ENCODE measurements at places on chromosomes 12 and 14.

DNA sequence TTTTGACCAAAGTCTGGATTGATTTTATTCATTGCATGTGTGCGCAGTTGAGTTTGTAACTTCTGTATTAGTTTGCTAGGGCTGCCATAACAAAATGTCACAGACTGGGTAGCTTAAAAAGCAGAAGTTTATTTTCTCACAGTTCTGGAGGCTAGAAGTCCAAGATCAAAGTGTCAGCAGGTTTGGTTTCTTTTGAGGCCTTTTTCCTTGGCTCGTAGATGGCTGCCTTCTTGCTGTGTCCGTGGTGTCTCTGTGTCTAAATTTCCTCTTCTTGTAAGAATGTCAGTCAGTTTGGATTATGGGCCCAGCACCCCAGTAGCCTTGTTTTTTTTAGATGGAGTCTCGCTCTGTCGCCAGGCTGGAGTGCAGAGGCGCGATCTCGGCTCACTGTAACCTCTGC, 11.8 kb downstream of the DNM1L start:
- no peak for DNase-seq

- no peak for DNase-seq
Measured at GRCh38 chr14:30822080-30822571, 52.2 kb upstream of the COCH start.

DNA sequence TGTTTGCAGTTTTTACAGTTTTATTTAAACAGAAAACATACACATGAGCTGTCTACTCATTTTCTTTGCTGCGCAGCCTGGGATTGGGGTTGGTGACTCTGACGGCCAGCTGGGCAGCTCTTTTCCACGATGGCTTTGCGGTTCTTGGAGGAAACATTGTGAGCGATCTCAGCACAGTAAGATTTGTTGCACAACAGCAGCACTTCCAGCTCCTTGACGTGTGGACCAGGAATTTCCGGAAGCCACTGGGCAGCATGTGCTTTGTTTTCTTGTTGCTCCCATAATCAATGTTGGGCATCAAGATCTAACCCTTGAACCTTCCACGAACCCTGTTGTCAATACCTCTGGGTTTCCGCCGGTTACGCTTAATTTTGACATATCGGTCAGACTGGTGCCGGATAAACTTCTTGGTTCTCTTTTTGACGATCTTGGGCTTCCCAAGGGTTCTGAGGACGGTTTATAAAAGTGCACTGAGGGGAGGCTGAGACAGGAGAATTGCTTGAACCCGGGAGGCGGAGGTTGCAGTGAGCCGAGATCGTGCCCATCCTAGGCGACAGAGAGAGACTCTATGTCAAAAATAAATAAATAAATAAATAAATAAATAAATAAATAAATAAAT, 21.8 kb downstream of the FKBP11 start:
- DNase-seq: no peak

- DNase-seq: no peak
Measured at GRCh38 chr14:69812711-69813110, 15.7 kb upstream of the SLC10A1 start.

- DNase-seq: no peak
Measured at GRCh38 chr14:64266239-64266638, 27.9 kb downstream of the ESR2 start.

DNA sequence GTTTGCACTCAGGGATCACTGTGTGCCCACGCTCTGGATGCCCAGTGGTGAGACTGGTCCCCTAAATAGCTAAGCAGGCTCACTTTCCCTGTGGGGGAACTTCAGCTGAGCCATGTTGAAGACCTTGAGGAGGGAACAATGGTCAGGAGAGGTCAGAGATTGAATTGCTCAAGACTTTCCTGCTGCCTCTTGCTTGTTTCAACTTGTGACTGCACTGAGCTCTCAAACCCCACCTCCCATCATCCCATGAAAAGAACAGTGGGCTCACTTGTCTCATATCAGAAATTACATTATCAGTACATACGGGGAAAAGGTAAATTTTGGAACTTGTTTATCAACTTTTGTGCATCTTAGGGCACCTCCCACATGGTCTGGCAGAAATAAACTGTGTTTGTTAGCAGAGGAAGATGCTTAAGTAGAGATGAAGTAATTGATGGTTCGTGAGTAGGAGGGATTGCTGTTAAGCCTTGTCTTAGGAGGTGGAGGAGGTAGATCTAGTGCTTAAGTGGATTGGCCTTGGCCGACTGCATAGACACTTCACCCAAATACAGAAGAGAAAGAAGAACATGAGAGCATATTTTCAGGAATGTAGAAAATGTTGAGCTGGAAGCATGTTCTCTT, 15.0 kb upstream of the SERPINA1 start:
- no peak for DNase-seq

Measured in stimulated activated CD8-positive, alpha-beta memory T cell treated with anti-CD3 and anti-CD28 coated beads, Interleukin-15, amount 100 ng/mL, for 4 hours (primary cell).